NCI-H510A (cell line): ENCODE measurements at places on chromosomes 16 and 17.
A peak's percentile ranks its signal among the peaks of the same experiment; 100 is the strongest.

DNA sequence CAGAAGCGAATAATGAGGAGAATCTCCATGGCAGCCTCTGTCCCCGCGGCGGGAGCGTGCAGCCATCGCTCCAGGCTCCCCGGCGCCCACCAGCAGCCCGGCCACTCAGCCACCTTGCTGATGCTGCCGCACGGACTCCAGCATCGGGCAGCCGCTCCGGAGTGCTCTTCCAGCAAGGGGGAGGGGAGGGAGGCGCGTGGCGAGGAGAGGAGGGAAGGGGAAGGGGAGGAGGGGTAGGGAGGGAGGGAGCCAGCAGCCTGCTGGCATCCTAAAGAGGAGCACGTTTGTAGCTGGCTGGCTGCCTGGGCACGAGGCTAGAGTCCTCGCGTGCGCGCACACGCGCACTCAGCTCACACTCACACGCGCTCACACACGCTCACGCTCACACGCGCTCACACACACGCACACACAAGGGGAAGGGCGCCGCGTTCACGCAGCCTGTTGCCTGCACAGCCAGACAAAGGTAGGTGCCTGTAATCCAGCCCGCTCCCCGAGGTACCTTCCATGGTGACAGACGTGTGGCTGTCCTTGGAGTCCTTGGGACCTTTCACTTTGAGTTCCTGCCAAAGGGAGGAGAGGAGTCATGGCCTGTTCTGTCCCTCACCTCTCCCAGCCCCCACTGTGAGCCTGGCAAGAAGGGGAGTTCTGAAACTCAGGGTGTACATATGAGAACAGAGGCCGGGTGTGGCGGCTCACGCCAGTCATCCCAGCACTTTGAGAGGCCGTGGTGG is 82.1 kb downstream of the TIMM22 start:
- peak; percentile 64 for DNase-seq

GRCh38 chr17:52147872-52148271 is 10.6 kb downstream of the CA10 start:
- DNase-seq = no peak

- DNase-seq = no peak
Measured at GRCh38 chr16:4511441-4512082, 27.0 kb downstream of the CDIP1 start.

DNA sequence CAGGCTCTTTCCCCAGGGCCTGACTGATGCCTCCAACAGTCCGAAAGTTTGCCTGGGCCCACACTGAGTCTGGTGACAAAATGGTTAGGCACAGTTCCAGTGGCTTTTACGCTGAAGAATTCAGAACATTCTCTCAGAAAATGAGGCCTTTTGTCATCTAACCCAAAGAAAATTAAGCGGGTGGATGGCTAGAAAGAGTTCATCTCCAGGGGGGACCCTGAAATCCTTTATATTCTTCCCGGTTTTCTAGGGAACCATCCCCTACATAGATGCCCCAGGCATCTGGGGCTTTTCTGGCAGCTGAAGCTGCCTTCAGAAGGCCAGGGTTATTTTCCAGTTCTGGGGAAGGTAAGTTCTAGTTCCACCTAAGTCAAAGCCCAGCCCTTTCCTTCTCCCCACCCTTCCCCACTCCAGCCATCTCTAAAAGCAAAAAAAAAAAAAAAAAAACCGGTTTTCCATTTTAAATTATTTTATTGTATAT is 2.2 kb downstream of the RASD1 start:
- DNase-seq = no peak
